ENCODE measurements at places on chromosomes 2 and 18.

GRCh38 chr2:121442889-121443288 lies 87.8 kb upstream of the RNU4ATAC start:
- DNase-seq = no peak

DNA sequence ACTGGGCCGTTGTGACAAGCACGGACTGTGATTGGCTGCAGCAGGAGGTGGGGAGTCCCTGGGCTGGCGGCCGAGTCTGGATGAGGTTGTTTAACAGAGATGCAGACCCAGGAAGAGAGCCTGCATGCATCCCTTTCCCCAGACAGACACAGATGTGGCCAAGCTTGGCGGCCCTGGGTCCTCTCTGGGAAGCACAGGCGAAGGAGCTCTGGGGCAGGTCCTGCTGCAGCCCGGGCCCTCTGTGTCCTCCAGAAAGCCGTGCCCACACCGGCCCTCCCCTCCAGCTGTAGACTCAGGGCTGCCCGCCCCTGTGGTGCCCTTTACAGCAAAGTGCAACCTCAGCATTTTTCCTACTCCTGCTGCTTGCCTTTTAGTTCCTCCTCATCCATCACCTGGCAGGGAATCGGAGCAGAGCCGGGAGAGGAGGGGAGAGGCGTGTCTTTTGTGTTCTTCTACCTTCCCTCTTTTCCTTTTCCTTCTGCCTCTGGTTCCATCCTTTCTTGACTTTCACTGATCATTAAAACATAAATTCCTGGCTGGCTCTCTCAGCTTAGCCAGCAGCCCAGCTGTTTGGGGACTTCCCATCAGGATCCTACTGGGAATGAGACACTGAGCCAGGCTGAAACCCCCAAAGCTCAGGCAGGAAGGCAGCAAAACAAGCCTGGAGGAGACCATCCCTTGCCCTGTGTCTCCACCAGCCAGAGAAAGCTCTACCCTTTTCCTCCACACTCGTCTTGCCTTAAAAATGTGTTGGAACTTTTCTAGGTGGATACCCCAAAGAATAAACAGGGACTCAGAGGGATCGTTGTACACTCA lies 75.0 kb downstream of the CTIF start:
- no peak for DNase-seq

GRCh38 chr18:11654736-11655605 lies 34.1 kb upstream of the GNAL start:
- peak; percentile 42 for DNase-seq

- no peak for DNase-seq
Measured at GRCh38 chr2:47690132-47690531, 92.8 kb upstream of the MSH6 start.

- no peak for DNase-seq
Measured at GRCh38 chr2:210559182-210559581, 2.8 kb downstream of the CPS1 start.

DNA sequence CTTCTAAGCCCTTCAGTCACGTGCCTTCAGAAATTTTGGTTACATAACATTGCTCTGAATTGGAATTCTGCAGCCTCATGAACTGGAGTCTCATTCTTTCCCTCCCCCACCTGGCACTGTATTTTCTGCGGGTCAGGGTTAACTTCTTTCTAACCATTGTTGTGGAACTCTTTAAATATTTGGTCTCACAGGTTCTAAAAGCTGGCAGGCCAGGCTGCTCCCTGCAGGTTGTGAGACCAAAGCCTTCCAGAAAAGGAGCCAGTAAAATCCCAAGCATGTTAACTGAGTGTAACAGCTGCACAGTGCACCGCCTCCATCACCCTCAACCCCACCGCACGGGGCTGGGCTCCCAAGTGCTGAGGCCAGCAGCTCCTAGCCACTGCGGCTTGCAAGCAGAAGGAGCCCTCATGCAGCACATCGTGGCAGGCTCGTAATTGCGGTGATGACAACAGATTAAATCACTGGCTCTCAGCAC lies 174.1 kb upstream of the ALPP start:
- DNase-seq = no peak

- DNase-seq = peak; percentile 44
Measured at GRCh38 chr2:111030260-111030891, 90.3 kb upstream of the BCL2L11 start.

GRCh38 chr2:35298493-35298892 lies 1057.1 kb upstream of the CRIM1 start:
- DNase-seq = no peak

- no peak for DNase-seq
Measured at GRCh38 chr2:3659447-3660432, 1.7 kb downstream of the ALLC start.

GRCh38 chr18:10564975-10565773 lies 39.3 kb downstream of the NAPG start:
- DNase-seq = no peak

DNA sequence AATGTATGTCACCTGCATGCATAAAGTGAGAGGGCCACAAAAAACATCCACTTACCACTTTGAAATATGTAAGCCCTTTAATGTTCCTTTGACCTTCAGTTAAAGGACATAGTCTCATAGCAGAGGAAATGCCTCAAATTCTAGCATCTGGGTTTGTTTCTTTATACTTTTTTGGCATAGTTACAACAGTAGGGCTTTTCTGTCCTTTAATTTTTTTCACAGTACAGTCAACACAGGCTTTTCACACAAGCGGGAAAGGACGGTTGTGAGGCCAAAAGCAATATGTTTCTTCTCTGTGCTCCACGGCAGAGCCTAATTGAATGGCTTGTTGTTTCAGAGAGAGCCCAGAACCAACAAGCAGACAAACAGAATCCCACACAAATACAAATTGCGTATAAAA lies 57.6 kb downstream of the CRIM1 start:
- no peak for DNase-seq

GRCh38 chr2:97691166-97691565 lies 21.7 kb downstream of the C2orf92 start:
- no peak for DNase-seq

GRCh38 chr18:9708434-9709303 lies 568 bp downstream of the RAB31 start:
- no peak for DNase-seq

GRCh38 chr18:24631243-24632025 lies 171.0 kb downstream of the HRH4 start:
- DNase-seq = no peak

DNA sequence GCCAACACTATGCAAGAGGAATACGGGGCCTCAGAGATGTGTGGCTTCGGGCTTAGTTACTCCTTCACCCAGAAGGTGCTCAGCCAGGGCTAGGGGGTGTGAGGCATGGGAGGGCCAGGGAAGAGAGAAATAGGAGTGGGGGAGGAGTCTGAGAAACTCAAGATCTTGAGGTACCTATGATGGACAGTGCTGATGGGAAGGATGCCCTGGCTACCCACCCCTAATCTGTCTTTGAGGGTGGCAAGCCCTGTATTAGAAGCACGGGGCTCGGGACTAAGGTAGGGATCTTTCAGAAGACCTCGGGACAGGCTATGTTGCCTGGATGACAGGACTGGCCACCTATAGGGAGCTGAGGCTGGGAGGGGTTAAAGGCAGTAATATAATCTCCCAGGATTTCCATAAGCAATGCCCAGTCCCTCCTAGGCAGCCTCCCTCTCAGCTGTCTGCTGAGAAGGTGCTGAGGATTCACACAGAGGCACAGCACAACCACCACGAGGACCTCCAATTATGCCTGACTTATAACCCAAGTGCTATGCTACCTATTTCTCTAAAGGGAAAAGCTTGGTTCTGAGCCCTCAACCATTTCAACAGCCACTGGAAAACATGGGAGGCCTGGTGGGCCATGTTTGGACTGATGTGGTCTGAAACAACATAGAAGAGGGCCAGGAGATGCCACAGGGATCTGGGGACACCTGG lies 23.3 kb downstream of the MTHFD2 start:
- DNase-seq = no peak

GRCh38 chr2:29765721-29766120 lies 155.7 kb downstream of the ALK start:
- DNase-seq = no peak

DNA sequence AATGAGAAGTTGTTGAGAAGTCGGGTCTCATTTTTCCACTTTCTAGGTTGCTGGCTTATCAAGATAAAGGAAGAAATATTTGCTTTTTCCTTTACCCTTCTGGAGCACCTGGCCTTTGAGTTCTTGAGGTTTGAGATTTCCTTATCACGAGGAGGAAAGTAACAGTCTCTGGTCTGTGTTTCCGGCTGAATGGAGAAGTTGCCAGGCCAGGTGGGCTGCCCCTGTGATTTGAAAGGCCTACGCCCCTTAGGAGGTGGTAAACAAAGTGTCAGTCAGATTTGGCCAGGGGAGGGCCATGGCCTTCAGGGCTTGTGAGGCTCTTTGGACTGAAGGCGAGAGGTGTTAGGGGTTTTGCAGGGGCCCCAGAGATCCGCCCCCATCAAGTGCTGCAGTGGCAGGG lies 156.7 kb upstream of the HAAO start:
- DNase-seq = no peak

- peak; percentile 58 for DNase-seq
Measured at GRCh38 chr2:189287982-189288521, 108.5 kb upstream of the COL5A2 start.

DNA sequence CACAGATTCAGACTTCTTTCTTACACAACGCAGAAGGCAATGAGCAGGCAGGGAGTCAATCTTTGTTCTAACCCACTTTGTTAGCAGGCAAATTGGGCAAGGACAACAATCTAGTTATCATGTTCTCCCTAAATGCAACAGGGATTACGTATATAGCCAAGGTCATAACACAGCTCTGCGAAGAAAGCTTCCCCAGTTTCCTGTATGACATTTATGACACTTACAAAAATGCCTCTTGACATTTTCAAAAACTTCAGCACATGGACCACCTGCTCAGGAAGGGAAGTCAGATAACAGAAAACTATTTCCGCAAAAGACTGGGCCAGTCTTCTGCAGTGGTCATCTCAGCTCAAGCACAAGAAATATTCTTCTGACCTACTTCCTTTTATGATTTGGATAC lies 106.1 kb downstream of the IRS1 start:
- no peak for DNase-seq

GRCh38 chr2:16117021-16117700 lies 176.8 kb downstream of the MYCN start:
- no peak for DNase-seq

GRCh38 chr2:30436859-30437435 lies 10.1 kb upstream of the LCLAT1 start:
- peak; percentile 66 for DNase-seq

GRCh38 chr18:76491776-76492668 lies 3.0 kb downstream of the ZNF516 start:
- peak; percentile 43 for DNase-seq

DNA sequence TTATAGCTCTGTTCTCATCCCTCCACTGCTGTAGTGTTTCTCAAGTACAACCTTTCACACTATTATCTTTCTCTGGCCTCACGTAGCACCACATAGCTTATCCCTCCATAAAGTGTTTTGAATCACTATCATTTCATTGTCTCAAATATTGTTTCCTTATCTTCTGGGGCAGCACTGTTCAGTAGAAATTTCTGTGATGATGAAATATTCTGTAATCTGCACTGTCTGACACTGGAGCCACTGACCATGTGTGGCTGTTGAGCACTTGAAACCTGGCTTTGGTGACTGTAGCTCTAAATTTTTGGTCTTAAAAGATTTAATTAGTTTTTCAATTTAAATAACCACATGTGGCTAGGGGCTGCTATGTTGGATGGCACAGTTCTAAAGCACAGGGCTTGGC lies 78.9 kb downstream of the CPS1 start:
- peak; percentile 11 for DNase-seq

DNA sequence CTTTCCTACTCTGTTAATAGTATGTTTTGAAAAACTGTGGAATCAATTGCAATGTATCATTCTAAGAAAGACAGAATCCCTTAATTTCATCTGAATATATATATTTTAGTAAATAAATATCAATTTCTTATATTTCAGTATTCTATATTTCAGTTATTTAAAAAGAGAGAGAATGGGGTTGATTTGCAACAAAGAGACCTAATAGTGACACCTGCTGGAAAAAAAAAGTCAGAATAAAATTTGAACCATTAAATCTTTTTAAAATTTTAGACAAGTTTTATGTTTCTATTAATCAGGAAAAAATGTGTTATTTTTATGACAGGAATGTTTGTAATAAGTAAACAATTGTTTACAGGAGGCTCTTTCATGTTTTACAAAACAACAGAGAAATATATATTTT lies 20.7 kb upstream of the CCNT2 start:
- peak; percentile 23 for DNase-seq

DNA sequence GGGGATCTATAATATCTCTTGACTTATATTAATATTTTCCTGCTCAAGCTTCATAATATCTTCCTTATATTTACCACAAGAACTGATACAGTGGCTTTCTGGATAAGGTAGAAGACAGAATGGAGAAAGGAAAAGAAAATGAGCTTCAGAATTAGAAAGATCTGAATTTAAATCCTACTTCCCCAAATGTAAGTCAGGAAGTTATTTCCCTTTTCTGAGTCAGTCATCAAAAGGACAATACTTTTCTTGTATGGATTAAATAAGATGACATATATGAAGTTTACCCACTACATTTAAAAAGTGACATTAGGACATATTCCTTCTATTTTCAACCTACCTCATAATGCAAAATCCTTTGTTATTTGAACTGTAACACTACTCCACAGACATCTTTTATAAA lies 19.0 kb downstream of the KRCC1 start:
- no peak for DNase-seq

DNA sequence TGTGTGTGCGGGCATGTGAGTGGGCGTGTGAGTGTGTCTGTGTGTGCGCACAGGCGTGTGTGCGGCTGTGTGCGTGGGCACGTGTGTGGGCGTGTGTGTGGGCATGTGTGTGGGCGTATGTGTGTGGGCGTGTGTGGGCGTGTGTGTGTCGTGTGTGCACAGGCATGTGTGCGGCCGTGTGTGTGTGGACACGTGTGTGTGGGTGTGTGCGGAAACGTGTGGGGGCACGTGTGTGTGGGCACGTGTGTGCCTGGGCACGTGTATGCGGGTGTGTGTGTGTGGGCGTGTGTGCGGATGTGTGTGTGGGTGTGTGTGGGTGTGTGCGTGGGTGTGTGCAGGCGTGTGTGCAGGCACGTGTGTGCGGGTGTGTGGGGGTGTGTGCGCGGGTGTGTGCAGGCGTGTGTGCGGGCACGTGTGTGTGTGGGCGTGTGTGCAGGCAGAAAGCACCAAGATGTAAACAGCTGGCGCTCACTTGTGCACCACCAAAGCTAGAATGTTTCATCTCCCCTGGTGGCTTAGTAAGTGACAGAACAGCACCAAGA lies 31.2 kb upstream of the ALKAL2 start:
- no peak for DNase-seq

DNA sequence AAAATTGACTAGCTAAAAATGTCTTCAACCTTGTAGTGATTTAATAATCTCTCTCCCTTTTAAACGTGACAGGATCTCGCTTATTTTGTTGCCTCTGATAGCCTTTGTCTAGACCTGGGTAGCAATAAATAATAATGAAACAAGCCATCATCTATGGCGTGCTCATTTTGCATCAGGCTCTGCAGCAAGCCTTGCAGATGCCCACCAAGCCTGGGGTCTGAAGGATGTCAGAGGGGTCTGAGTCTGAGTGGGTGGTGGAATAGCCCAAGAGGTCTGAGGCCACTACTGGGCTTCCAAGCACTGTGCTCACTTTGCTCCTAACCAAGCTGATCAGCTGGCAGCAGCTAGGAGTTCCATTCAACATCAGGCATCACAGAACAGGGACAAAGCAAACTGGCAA lies 109.4 kb downstream of the GYPC start:
- no peak for DNase-seq
